ENCODE measurements at places on chromosomes 6 and 20. TPM values are rescaled to one million over a fixed set of nuclear protein-coding genes. Genes with fewer than 3 reads are reported as not detected.

Gene FLRT3
- not detected for total RNA-seq

Gene BEND6
- total RNA-seq, result not detected

Gene SLC35F1
- total RNA-seq, result 0.13 TPM

Gene TTLL9
- total RNA-seq, result not detected

Gene BPIFA2
- total RNA-seq, result not detected

Gene ECT2L
- total RNA-seq, result not detected

Gene COX4I2
- not detected for total RNA-seq

Gene MCM8
- total RNA-seq, result 27.3 TPM

Gene HTR1E
- not detected for total RNA-seq

Gene RFX6
- total RNA-seq, result not detected

Gene RAET1L
- total RNA-seq, result not detected

Gene TBXT
- total RNA-seq, result not detected

Gene MYLK2
- not detected for total RNA-seq

Gene PDYN
- total RNA-seq, result not detected

Gene DLK2
- total RNA-seq, result 9.0 TPM

Gene ADTRP
- total RNA-seq, result 11.6 TPM

Gene MOG
- total RNA-seq, result not detected

Gene SLC17A3
- 0.11 TPM for total RNA-seq

DNA sequence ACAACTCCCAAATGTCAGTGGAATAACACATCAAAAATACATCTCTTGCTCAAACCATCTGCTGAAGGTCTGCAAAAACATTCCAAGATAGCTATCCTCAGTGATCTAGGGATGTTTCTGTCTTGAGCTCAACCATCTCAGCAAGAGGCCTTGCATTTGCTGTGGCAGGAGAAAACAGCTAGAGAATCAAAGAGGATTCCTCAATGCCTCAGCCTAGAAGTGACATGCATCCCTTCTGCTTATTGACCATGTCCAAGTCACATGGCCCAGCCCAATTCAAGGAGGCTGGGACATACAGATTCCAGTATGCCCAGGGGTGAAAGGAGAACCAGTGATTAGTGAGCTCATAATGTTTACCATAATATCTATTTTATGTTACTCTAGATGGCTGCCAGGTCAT, 269.5 kb downstream of the PLCB1 start:
- no peak for DNase-seq

DNA sequence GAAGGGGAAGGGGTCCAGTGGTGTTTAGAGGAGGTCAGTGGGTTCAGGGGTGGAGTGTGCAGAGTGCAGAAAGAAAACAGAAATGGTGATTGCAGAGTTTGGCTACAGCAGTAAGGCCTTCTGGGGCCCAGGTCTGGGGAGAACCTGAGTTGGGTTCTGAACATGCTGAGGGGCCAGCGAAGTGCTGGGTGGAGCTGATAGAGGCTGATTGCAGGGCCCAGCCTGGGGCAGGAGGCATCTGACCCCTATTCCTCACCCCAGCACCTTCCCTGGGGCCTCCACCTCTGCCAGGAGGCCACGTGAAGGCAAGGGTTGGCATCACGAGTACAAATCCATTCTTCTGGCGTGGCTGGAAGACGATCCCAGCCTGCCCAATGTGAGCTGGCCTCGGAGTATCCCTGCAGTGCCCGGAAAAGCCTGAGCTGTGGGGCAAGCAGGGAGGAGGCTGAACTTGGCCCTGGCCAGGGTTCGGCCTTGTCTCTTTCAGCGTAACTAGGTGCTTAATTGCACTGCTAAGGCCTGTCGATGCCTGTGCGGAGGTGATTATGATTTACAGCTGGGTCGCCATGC, 35.3 kb downstream of the VSTM2L start:
- no peak for DNase-seq

GRCh38 chr6:117592983-117593759, 9.1 kb downstream of the GOPC start:
- no peak for DNase-seq

GRCh38 chr6:121652223-121652622, 216.8 kb downstream of the GJA1 start:
- no peak for DNase-seq

- DNase-seq, result no peak
Observed at GRCh38 chr6:121090492-121090891, 243.8 kb downstream of the TBC1D32 start.

DNA sequence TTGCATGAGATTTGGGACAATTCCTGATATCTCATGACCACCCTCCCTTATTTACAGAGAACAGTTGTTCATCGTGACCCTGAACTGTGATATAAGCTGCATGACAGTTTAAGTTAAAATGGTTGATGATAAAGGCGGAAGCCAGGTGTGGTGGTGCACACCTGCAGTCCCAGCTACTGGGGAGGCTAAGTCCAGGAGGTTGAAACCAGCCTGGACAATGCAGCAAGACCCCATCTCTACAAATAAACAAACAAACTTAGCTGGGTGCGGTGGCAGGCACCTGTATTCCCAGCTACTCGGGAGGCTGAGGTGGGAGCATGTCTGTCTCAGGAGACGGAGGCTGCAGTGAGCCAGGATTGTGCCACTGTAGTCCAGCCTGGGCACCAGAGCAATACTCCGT, 24.1 kb downstream of the COL20A1 start:
- no peak for DNase-seq

DNA sequence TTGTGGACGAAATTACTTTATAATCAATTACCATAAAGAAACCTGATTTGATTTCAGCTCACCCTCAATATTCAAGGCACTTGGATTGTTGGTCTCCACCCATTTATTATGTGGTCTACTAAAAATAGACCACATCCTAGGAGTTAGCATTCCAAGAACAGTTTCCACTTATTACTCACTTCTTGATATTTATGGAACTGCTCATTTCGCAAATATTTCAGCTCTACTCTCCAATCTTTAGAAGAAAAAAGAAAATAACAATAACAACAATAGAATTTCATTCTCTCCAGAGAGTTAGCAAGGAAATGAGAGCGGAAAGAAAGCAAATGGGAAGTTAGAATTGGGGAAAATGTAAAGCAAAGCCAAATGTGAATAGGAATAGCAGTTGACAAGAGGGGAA, 26.2 kb upstream of the HDAC2 start:
- DNase-seq, result no peak

DNA sequence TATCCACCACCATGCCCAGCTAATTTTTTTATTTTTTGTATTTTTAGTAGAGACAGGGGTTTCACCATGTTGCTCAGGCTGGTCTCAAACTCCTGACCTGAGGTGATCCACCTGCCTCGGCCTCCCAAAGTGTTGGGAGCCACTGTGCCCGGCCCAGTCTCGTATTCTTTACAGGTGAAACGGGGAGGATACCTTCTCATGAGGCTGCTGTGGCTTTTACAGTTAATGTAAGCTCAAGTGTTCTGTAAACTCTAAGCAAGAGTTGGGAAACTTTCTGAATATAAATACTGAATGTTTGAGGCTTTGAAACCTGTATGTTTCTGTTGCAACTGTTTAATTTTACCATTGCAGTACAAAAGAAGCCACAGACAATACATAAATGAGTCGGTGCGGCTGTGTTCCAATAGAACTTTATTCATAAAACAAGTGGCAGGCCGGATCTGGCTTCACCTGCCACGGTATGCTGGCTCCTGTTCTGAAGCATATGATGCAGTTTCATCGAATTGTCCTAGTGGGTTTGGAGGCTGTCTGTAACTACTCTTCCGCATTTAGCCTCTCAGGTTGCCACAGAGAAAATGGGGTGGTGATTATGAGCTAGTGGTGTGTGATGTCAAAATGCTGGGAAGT, 192.5 kb upstream of the ZFP64 start:
- DNase-seq, result no peak

- no peak for DNase-seq
Observed at GRCh38 chr6:23498013-23498412, 628.0 kb upstream of the NRSN1 start.

GRCh38 chr6:116616737-116617053, 416 bp downstream of the RSPH4A start:
- DNase-seq, result no peak

DNA sequence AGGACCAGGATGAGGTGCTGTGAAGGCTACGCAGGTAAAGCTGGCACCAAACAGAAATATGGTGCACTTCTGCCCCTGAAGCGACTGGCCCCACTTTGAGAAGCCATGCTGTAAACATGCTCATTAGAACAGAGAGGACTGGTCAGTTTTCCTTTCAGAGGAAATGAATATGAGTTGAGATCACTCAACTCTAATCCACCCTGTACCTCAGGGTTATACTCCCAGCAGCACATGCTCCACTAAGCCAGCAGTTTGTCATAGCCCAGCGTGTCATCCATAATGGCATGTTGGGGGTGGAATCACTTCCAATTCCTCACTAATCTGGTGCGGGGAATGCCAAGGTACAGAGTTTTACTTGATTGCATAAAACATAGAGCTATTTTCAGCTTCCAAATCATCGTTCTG, 98.1 kb downstream of the HIVEP2 start:
- no peak for DNase-seq

DNA sequence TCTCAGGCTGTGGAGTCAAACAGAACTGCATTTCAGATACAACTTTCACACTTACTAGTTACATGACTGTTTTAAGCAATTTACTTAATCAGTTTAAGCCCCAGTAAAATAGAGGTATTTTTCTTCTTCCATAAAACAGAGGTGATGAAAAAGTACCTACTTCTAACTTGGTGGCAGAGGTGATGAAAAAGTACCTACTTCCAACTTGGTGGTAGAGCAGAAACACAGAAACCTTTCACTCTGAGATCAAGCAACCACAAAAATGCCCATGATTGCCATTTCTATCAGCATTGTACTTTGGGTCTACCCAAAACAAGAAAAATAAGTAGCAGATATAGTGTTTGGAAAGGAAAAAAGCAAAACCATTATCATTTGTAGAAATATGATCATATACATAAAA, 148.7 kb downstream of the OPRM1 start:
- DNase-seq, result no peak

GRCh38 chr6:107106165-107106564, 9.2 kb downstream of the BEND3 start:
- DNase-seq, result no peak

DNA sequence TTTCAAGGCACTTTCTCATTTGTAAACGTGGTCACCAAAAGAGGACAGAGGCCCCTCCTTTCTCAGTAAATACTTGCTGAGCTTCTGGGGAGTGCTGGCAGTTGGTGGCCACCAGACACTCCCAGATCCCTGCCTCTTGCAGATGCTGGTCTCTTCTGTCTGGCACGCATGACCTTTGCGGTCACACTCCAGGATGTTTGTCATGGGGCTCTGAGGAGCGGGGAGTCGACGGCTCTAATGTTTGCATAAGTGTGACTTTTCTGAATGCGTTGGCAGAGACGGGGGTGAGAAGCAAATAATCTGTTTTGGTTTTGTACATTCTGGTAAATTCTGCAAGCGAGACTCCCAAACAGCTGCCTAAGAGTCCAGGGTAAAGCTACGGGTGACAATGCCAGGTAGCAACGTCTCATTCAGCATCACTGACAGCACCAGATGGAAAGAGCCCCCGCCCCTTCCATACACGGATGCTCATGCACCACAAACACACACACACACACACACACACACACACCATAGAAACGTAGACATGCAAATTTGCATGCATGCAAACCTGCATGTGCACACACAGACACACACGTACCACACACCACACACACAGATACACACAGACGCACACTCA, 101.1 kb downstream of the YTHDF1 start:
- no peak for DNase-seq

DNA sequence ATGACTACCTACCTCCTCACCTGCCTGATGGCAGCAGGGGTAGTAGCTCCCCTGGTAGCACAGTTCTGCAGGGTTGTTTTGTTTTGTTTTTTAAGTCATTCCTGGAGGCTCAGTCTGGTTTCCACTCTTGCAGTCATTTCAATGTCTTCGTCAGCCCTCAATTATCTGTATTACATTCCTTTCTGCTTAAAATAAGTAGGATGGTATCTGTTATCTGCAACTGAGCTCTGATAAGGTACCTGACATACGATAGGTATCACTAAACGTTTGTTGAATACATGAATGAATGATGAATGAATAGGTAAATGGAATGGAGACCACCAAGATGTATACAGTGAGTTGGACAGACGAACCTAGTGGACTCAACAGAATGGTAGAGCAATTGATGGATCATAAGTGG, 7.2 kb upstream of the CLPSL2 start:
- no peak for DNase-seq

DNA sequence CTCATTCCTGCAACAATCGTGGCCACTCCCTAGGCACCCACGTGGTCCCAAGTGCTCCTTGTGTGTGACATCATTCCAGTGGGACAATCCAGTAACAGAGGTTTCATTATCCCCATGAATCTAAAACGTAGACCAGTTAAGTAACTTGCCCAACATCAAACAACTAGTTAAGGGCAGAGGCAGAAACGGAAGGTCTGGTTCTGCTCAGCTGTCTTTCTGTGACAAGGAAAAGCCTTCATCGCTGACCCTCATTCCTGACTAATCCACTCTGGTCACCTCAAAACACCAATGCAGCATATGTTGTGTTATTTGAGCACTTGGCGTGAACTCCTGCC, 261.4 kb upstream of the JARID2 start:
- DNase-seq, result no peak

- no peak for DNase-seq
Observed at GRCh38 chr6:68718385-68719073, 83.4 kb downstream of the ADGRB3 start.

DNA sequence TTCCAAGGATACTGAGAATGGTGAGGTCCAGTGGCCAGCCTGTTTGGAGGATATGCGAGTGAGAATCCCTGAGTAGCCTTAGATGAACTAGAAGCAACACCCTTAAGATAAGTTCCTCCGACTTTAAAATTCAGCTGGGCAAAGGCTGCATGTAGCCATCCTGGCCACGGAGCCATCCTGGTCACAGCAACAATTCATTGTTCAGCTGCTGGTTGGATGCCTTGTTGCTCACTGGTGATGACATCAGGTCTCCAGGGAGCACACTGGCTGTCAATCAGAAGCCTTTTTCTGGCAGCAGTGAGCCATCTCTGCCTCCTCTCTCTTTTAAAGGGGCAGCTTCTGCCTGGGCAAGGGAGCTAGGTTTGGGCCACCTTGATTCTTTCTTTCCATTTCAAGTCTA, 22.4 kb upstream of the RIMS4 start:
- DNase-seq, result no peak

DNA sequence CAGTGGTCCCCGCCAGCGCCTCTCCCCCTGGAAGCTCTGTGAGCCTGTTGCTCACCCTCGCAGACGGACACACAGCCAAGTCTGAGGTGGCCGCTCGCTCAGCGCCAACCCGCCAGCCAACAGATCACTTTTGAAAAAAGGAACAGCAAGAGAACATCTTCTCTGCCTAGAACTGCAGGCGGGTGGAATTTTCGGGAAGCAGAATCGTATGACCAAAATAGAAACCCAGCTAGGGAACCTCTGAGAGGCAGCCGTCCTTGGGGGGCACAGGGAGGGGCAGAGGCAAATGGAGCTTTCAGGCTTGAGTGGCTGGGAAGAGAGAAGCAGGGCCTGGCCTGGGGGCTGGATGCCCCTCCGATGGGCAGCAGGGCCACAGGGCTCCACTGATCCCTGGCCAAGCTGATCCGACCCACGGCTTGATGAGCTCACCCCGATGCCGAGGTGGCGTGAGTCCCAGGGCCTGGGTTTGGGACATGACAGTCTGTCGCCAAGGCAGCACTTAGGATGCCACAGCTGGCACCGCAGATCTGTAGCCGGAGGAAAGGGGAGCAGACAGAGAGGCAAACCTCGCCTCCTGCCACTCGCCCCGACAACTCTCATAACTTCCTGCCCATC, 9.8 kb downstream of the NFATC2 start:
- DNase-seq, result no peak

- DNase-seq, result no peak
Observed at GRCh38 chr6:150177952-150178520, 35.2 kb downstream of the PPP1R14C start.

- no peak for DNase-seq
Observed at GRCh38 chr20:50865591-50865990, 65.6 kb downstream of the ADNP start.
